ENCODE measurements at places on chromosomes 6 and 20.

- DNase-seq: no peak
These were observed 12.1 kb downstream of the BCL2L1 start for GRCh38 chr20:31710423-31711108.

DNA sequence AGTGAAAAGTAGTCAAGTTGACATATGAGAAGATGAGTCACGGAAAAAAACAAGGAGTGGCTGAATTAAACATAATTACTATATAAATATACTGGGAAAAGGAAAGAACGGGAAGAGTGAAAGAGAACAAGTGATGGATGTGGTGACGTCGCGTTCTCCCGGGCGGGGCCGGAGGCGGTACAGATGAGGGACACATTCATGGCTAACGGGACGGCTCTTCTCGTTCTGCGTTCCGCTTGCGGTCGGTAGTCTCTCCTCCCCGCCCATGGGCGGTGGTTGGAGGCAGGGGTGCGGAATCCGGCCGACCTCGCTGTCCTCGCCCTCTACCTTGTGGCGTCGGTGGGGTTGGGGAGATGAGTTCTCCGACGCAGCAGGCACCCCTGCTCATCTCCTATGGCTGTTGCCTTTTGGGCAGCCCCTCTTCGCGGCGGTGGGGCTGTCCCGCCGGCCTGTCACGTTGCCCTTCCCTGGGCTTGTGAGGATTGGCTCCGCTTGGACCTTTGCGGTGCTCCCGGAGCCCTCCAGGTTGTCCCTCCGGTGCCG, 22.5 kb downstream of the HLA-G start:
- DNase-seq: no peak

- DNase-seq: no peak
These were observed 8.3 kb downstream of the PRDM1 start for GRCh38 chr6:106094261-106094963.

- DNase-seq: no peak
These were observed 143.4 kb downstream of the TBXT start for GRCh38 chr6:166024252-166024651.

GRCh38 chr20:34473262-34473883, 42.8 kb upstream of the DYNLRB1 start:
- DNase-seq: no peak

Data from T1000 (cell line).